Tibial artery (tissue), 4 donors: ENCODE measurements at places on chromosomes 6 and 20.

DNA sequence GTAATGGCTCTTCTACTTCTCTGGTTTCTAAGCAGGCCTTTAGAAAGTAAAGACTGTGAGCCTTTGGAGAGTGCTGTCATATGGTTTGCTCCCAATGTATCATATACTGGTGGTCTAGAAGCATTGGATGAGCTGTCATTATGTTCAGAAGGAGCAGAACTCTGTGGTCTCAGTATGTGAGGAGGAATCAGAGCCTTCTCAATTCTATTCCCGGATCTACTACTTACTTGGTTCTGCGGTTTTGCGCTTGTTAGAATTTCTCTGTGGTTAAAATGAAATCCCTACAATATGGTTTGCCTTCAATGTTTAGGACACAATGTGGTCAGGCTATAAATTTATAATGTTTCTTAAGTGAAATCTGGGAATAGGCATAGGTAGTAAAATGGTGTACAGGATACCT, 64.6 kb downstream of the RWDD2A start:
- DNase-seq, result no peak
- no peaks in the 10 kb centered on the region for H3K36me3 ChIP-seq
- no peaks in the 10 kb centered on the region for H3K27me3 ChIP-seq
- H3K4me3 ChIP-seq, result no peak overlapping the region
- H3K27ac ChIP-seq, result no peak overlapping the region

DNA sequence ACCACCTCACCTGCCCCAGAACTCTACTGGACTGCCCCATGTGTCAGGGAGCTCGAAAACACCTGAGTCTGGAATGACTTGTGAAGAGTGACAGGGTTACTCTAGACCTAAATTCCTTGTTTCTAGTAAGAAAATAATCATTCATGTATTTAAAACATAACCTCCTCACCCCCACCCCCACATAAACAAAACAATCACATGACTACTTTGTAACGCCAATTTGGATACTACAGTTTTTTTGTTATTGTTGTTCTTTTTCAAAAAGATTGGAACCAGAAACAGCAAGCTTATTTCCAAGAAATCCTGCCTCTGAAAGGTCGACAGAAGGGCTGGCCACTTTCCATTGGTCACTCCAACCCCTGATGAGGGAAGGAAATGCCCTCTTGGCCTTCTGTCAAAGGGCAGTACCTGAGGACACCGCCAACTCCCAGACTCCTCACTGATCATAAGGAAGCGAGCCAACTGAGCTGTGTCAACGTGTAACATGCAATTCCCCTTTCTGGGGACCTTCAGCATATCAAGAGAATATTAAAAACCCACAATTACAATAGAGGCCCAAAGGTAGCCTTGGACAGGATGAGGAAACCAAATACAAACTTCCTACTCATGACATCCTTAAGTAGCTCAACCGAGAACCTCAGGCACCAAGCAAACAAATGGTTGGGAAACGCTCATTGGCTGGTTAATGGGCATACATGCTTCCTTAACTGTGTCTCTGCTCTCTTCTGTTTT, 2.6 kb downstream of the MCUR1 start:
- no peaks in the 10 kb centered on the region for H3K4me1 ChIP-seq
- DNase-seq, result no peak
- no peaks in the 10 kb centered on the region for H3K27me3 ChIP-seq
- H3K27ac ChIP-seq, result no peak overlapping the region
- H3K4me3 ChIP-seq, result no peak overlapping the region

DNA sequence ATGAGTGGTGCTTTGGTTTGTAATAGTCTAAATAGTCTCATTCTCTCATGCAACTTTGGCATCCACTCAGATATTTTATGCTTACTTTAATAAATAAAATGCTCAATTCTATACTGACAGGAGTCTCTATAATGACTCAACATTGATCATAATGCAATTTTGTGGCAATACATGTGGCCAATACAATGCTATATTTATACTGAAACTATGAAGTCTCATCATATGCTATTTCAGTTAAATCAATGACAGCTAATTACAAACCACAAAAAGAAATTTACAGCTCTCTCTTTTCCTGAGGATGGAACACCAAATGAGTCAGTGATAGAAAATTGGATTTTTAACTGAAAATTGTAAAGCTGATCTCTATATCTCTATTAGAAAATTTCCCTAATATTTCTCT, 77.1 kb downstream of the WASF1 start:
- no peaks in the 10 kb centered on the region for H3K27me3 ChIP-seq
- peaks cover 6% of the 10 kb centered on the region for H3K4me1 ChIP-seq
- DNase-seq, result no peak
- no peak overlapping the region for H3K4me3 ChIP-seq
- no peak overlapping the region for H3K27ac ChIP-seq
- H3K36me3 ChIP-seq, result peaks cover 22% of the 10 kb centered on the region

DNA sequence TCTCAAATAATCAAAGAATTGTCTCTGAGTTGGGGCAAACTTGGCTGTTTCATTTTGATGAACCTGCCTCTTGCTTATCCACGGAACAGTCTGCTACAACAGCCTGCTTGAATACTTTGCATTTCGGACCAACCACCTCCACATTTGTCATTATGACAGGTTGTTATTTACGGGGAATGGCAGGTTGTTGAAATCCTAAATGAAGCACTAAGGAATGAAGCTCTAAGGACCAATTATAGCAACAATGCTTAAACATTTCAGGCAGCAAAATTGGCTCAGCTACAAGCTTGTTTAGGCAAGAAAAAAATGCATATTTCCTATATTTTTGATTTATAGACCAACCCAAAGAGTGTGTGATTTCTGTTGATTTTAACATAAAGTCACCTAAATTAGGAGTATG, 84.5 kb downstream of the MAP3K7 start:
- no peaks in the 10 kb centered on the region for H3K4me1 ChIP-seq
- no peak for DNase-seq
- H3K27ac ChIP-seq, result no peak overlapping the region
- H3K27me3 ChIP-seq, result no peaks in the 10 kb centered on the region

- H3K36me3 ChIP-seq, result no peaks in the 10 kb centered on the region
- no peaks in the 10 kb centered on the region for H3K4me1 ChIP-seq
- no peak overlapping the region for H3K27ac ChIP-seq
These were observed 9.1 kb downstream of the MAPK13 start for GRCh38 chr6:36139431-36139830.

GRCh38 chr6:13175759-13176158, 152.6 kb downstream of the TBC1D7 start:
- H3K27ac ChIP-seq, result no peak overlapping the region
- DNase-seq, result no peak
- H3K36me3 ChIP-seq, result no peaks in the 10 kb centered on the region
- no peak overlapping the region for H3K4me3 ChIP-seq

GRCh38 chr20:11394145-11394833, 523.4 kb upstream of the BTBD3 start:
- no peaks in the 10 kb centered on the region for H3K27me3 ChIP-seq
- H3K4me1 ChIP-seq, result no peaks in the 10 kb centered on the region
- no peak overlapping the region for H3K27ac ChIP-seq
- H3K36me3 ChIP-seq, result no peaks in the 10 kb centered on the region

DNA sequence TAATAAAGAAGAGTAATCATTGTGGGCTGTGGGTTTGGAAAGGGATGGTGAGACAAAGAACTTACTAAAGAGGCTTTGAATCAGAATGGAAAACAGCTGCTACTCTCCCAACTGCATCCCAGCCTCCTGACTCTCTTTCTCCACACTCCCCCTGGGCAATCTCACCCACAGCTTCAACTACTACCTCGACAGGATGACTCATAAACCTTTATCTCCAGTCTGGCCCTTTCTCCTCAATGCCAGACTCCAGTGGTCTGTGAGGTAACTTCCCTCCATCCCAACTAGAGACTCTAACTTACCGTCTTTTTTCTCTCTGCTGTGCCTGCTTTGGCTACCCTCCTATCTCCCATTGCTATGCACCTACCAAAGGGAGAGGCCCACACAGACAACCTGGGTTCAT, 135.3 kb upstream of the RREB1 start:
- no peak overlapping the region for H3K27ac ChIP-seq
- H3K4me1 ChIP-seq, result no peaks in the 10 kb centered on the region
- no peaks in the 10 kb centered on the region for H3K27me3 ChIP-seq
- H3K4me3 ChIP-seq, result no peak overlapping the region
- H3K36me3 ChIP-seq, result no peaks in the 10 kb centered on the region
